ENCODE measurements at places on chromosomes 5 and 9.

- peak; percentile 91 for DNase-seq
Measured at GRCh38 chr9:89179895-89180734, 1.5 kb upstream of the SHC3 start.

GRCh38 chr5:176646707-176647029 is 616 bp upstream of the TSPAN17 start:
- DNase-seq: no peak

- no peak for DNase-seq
Measured at GRCh38 chr5:154858972-154859871, 795 bp downstream of the CNOT8 start.

DNA sequence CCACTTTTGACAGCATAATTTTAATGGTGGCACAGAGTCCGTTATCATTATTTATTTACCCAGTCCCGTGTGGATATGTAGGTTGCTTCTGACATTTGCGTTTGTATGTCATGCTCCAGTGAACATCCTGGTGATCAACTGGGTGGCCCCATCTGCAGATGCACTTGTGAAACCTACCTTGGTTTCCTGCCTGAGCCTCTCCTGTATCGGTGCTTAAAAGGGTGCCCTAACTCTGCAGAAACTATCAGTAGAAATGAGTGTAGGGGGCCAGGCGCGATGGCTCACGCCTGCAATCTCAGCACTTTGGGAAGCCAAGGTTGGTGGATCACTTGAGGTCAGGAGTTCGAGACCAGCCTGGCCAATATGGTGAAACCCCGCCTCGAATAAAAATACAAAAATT is 92.1 kb upstream of the IER5L start:
- DNase-seq: no peak

- DNase-seq: no peak
Measured at GRCh38 chr5:88833371-88834130, 49.4 kb downstream of the MEF2C start.

DNA sequence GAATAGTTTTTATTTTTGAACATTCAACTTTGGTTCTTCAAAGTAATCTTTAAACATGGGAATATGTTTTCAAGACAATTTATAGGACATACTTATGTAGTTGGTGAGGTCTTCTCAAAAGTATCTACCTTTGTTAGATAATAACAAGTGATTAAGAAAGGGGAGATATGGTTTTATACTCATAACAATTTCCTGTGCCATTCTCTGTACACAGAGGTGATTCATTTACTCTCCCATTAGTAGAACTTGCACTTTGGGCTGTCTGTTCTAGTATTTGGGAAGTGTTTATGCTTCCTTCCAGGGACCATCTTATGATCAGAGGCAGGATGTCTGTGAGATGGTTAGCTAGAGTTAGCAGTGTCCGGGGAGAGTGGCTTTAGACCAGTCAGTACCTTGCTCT is 15.2 kb downstream of the LSM11 start:
- DNase-seq: no peak

DNA sequence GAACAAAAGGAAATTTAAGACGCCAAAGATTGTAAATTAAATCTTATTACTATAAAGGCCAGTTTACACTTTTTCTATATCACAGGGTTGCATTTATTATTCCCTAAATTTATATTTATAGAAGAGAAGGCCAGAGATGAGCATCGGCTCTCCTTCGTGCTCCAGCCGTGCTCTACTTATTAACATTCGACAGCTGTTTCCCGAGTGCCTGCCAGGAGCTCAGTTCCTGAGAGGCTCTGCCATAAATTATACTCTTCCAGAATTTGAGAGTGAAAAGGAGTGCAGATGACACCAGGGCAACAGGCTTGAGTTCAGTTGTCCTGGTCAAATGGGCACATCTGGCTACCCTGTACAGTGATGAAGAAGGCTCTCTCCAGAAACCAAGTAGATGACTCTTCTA is 70.1 kb downstream of the PCSK5 start:
- DNase-seq: no peak

- peak; percentile 8 for DNase-seq
Measured at GRCh38 chr5:83151821-83152220, 74.5 kb downstream of the XRCC4 start.

DNA sequence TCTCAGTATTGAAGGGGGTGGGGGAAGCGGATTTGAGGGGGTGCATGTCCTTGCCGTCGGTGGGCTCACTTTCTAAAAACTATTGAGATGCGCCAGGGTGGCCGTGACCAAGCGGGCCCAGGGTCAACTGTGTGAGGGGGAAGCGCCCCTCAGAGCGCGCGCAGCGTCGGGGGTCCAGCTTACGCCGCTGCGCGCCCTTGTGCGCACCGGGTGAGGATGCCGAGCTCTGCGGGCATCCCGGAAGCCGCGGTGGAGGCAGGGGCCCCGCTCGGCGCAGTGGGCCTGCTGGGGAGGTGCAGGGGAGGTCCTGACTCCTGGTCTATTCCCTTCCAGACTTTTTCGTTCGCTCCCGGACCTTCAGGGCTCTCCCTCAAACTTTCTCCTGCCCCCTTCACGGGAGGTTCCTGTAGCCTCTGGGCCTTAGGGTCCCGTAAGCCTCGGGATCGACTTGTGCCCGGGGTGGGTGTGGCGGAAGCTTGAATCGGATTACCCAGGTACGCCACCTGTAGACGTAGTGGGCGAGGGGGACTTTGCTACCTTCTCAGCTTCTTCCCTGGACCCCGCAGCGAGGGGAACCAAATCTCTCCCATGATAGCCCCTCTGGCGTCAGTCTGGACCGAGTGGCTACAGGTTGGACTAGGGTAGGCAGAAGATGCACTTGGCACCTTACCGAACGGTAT is 2.5 kb upstream of the PRDM6 start:
- DNase-seq: no peak

DNA sequence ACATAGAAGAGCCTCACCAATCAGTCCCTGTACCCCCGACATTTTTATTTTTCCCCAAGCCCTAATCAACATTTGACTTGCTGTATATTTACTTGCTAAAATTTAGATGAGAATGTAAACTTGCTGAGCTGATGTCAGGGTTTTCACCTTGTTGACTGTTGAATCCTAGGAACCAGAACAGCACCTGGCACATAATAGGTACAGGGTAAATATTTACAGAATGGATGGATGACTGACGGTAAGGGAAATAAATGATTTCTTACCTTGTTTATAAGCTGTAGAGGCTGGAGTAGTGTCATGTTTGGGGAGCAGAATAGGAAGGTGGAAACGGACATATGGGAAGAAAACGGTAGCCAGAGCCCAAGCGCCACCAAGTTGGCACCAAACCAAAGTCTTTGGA is 107.0 kb upstream of the NUDT12 start:
- DNase-seq: no peak

- no peak for DNase-seq
Measured at GRCh38 chr5:5344051-5344571, 78.4 kb upstream of the ICE1 start.

- no peak for DNase-seq
Measured at GRCh38 chr5:172641359-172642050, 442 bp downstream of the NEURL1B start.

- DNase-seq: no peak
Measured at GRCh38 chr5:98397081-98397480, 376.4 kb upstream of the RGMB start.

DNA sequence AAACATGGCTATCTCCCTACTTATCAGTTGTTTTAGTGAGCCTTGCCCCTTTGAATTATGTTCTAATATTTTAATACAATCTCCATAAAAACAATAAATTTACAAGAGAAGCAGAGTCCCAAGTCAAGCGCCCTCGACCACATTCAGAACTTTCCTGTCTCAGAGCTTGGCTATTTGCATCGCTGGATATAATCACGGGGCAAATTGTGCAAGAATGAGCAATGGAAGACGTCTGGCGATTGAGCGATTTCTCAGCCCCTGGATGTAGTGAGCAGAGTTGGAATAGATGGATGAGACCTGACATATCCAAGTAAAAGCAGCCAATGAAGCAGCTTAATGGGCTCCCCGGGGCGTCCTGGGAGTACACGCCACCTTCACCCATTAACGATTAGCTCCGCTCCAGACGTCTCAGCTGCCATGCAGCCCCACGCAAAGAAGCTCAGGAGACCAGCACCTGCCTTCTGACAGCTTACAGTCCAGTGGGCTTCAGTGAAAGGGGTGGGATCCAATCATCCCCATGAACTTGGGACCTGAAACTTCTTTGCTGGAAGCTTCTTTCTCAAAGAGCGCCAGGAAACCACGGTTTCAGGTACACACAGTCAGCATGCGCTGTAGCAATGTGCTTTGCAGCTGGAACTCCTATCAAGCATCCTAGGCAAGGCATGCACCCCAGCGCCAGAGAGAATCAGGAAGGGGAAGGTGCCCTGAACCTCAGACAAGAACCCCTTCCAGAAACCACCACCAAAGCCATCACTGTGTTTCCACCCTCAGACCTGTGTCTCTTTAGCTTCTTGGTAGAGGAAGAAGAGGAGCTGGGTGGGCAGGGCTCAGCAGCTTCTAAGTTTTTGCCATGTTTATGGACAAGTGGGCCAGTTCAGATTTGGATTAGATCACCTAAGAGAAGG is 92.0 kb upstream of the IRX4 start:
- DNase-seq: no peak

GRCh38 chr9:116003397-116003796 is 150.2 kb upstream of the PAPPA start:
- no peak for DNase-seq

Measured in RCC 7860 (cell line).